ENCODE measurements at places on chromosomes 3 and 15. TPM values are rescaled to one million over a fixed set of nuclear protein-coding genes. Genes with fewer than 3 reads are reported as not detected.

Gene PLA2G4D
- 0.11 TPM for polyA plus RNA-seq

Gene POLQ
- 3.7 TPM for polyA plus RNA-seq

Gene PLA2G4F
- polyA plus RNA-seq = 0.15 TPM

Gene TNFAIP8L3
- polyA plus RNA-seq = 10.2 TPM

Gene OR5H15
- polyA plus RNA-seq = not detected

Gene STRIT1
- 2.5 TPM for polyA plus RNA-seq

Gene ISLR
- polyA plus RNA-seq = 73.7 TPM

Gene MUC20
- polyA plus RNA-seq = 10.3 TPM

Gene P4HTM
- 52.3 TPM for polyA plus RNA-seq

Gene ATP2B2
- 1.1 TPM for polyA plus RNA-seq

Gene PCBP4
- polyA plus RNA-seq = 35.8 TPM

Gene CLRN1
- polyA plus RNA-seq = 0.38 TPM

Gene SERPINI1
- polyA plus RNA-seq = 13.3 TPM

Gene LRRC2
- 2.2 TPM for polyA plus RNA-seq

Gene ZBTB47
- 18.1 TPM for polyA plus RNA-seq

Gene TTLL13
- 30.3 TPM for polyA plus RNA-seq

Gene VGLL3
- polyA plus RNA-seq = 8.3 TPM

Gene CTXN2
- polyA plus RNA-seq = 1.6 TPM
